NCI-H2081 treated with DMSO at 0.1 percent for 48 hours (cell line): ENCODE measurements at places on chromosomes 2 and 18.
A peak's percentile ranks its signal among the peaks of the same experiment; 100 is the strongest.

DNA sequence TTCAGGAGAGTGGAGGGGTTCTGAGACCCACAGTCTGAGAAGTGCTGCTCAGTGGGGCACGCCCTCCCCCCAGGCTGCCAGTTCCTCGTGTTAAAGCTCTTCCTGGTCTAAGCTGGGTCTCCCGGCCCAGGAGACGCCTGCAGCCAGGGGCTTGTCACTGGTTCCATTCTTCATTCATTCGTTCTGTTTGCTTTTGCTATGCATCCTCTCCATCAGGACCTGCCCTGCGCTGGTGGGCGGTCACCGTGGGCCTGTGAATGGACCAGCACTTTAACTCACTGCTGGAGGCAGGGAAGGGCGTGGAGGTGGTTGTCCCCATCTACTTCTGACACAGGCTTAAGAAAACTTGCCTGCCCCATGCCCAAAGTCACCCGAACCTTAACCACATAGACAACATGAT is 272.8 kb upstream of the HDAC4 start:
- DNase-seq, result no peak

- no peak for DNase-seq
These were observed 2.0 kb downstream of the PAIP2B start for GRCh38 chr2:71224935-71225334.

DNA sequence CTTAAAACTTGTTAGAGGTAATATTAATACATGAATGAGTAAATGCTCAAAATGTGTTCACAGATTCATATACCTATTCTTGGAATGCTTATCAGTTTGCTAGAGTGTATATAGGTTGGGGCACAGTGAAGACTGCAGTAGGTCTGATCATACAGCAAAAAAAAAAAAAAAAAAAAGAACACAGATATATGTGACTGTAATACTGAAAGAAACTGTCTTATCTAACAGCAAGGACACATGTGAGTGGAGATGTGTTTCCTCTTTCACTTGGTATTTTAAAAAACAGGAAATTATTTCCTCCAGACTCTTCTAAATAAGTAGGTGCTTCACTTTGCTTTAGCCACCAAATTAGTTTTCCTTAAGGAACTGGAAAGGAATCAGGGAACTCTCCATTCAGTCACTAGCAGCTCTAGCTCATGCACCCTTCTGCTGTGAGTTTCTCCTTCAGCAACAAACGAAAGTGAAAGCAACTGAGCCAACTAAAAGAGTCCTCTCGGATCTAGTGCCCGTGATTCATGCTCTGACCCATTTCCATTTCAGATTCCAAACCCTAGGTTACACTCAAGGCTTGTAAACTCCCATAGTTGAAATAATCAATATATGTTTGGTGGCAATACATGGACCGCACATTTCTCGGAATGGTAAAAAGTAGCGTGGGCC is 98.5 kb downstream of the DSEL start:
- DNase-seq, result no peak

GRCh38 chr2:160278101-160278878 is 78.2 kb upstream of the ITGB6 start:
- DNase-seq, result no peak

- DNase-seq, result no peak
These were observed 413.3 kb downstream of the BCL11A start for GRCh38 chr2:60140185-60140584.

DNA sequence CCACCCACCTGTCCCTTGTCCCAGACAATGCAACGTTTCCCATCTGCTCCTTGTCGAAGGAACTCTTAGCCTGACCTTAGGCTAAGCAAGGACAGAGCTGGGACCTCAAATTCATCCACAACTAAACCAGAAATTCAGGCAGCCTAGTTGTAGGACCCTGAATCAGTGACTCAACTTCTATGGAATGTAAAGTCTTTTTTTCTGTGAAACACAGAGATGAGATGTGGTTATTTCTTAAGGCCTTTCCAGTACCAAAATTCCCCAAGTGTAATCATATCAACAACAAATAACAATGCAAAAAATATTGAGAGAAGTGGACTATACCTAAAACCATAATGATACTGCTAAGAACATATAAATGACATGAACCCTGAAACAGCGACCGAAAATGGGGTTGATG is 46.7 kb downstream of the EN1 start:
- DNase-seq, result no peak

GRCh38 chr2:86029873-86030272 is 75.8 kb downstream of the POLR1A start:
- DNase-seq, result no peak

DNA sequence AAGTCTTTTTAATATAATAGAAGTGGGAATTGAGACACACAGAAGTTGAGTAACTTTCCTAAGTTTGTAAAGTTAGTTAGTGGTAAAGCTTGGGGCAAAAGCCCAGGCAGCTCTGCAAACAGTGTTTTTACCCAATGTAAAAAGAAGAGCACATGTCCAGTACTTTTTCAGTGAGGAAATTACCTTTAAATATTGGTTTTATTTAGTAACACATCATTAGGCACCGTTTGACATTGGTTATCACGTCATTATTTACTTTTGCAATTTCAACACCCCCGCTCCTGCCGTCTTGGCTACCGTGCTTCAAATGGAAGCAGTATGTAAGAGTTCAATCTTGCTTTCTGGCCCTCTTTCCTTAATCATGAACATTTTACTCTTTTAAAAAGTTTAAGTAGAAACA is 807.9 kb downstream of the EPHA4 start:
- DNase-seq, result peak; percentile 65

DNA sequence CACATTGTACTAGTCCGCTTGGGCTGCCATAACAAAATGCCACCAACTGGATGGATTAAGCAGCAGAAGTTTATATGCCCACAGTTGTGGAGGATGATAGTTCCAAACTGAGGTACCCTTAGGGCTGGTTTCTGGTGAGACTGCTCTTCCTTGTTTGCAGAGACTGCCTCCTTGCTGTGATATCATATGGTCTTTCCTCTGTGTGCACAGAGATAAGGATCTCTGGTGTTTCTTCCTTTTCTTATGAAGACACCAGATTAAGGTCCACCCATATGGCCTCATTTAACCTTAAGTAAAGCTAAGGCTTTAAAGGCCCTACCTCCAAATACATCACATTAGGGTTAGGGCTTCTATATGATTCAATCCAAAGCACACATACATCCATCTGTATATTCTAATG is 738.2 kb upstream of the GCFC2 start:
- no peak for DNase-seq

GRCh38 chr18:46426679-46427047 is 230.4 kb downstream of the LOXHD1 start:
- DNase-seq, result no peak

DNA sequence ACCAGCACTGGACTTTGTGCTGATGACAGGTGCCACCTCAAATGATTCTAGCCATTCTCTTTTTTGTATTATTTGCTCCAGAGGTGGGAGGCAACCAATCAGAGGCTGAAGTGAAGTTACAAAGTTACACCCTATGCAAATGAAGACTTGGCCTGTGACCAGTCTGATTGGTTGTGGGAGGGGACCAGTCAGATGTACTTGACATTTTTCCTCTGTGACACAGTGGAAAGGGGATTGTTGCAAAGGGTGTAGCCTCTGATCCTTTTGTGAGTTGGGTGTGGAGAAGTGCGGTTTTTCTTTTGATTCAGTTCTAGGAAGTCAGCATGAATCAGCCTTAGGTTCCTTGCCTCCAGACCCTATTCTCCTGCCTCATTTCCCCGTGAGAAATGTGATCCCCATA is 244.0 kb downstream of the ARL6IP6 start:
- DNase-seq, result no peak

- no peak for DNase-seq
These were observed 140.5 kb downstream of the ZFP36L2 start for GRCh38 chr2:43085929-43086328.

- DNase-seq, result no peak
These were observed 891 bp upstream of the KHK start for GRCh38 chr2:27085673-27086089.
